Left cardiac atrium (tissue), 4 donors: ENCODE measurements at places on chromosomes 5 and 9.

GRCh38 chr5:21711866-21712758 lies 1141.0 kb downstream of the CDH12 start:
- no peak for DNase-seq

DNA sequence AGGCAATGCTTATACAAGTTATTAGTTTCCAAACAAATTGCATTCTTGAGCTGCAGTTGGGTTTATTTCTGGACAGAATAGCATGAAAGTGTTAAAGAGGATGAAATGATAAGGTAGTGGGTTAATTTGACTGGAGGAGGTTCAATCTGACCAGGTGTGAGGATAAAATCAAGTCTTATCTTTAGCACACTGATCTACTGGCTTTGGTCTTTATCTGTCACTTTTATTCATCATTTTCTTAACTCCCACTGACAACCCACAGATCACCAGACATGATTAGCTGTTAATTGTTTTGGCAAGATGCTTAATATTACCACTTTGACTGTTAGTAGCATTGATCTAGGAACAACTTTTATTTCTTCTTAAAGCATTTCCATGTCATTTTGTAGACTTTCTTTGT lies 74.4 kb upstream of the CNTLN start:
- no peak for DNase-seq

GRCh38 chr9:90578126-90578815 lies 64.4 kb downstream of the DIRAS2 start:
- no peak for DNase-seq

DNA sequence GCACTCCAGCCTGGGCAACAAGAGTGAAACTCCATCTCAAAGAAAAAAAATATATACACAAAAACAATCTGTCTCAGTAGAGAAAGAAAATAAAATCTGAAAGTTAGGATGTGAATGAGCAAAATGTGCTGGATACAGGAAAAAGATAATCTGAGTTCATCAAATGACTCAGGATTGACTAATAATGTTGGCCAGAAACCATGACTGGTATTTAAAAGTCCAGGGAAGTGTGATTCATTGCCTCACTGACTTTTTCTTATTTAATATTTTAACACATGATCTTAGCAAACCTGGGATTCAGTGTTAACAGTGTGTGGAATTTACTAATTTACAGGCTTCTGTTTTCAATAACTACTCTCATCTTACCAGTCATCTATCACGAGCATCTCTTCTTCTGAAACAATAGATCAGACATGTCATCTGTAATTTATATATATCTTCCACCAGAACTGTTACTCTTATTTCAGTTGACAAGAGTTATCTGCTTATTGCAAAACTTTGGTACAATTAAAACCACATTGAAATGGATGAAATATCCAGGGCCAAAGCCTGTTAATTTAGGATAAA lies 256.7 kb downstream of the CDH12 start:
- DNase-seq: no peak

GRCh38 chr5:53956196-53956595 lies 354.2 kb downstream of the ARL15 start:
- no peak for DNase-seq

GRCh38 chr9:91036356-91036755 lies 234.7 kb downstream of the SYK start:
- DNase-seq: no peak
